ENCODE measurements at places on chromosomes 12 and 14.

- no peak for DNase-seq
Observed at GRCh38 chr14:68395604-68396003, 397.3 kb downstream of the ZFP36L1 start.

DNA sequence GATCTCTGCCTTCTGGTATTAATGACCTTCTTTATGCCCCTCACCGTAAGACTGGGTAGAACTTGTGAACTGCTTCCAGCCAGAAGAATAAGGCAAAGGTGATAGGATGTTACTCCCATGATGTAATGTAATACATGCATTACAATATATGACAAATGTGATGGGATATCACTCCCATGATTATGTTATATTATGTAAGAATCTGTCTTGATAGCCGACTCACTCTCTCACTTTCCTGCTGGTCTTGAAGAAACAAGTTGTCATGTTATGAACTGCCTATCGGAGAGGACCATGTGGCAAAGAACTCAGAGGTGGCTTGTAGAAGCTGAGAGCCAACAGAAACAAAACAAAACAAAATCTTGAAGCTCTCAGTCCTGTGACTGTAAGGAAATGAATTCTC lies 30.6 kb upstream of the OSBPL8 start:
- no peak for DNase-seq

DNA sequence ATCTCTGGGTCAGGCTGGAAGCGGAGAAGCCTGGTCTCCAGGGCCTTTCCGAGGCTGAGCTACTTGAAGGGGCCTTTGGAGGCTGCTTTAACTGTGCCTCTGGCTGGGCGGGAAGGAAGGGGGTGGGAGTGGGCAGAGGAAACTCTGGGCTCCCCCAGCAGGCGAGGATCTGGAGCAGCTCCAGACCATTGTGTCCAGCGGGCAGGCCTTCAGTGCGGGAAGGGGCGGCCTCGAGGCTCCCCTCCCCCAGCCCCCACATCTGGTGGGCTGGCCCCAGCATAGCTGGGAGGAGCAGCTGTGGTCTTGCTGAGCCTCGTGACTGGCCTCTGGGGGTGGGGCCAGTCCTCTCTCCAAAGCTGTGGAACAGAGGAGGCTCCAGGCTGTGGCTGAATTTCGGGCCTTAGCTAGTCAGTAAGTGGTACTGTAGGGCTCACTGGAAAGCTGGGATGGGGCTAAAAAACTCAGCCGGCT lies 3.4 kb downstream of the TAMALIN start:
- DNase-seq, result peak; percentile 97

- no peak for DNase-seq
Observed at GRCh38 chr14:95494456-95494855, 22.0 kb downstream of the SYNE3 start.

- DNase-seq, result no peak
Observed at GRCh38 chr12:98446060-98446459, 69.3 kb upstream of the TMPO start.

DNA sequence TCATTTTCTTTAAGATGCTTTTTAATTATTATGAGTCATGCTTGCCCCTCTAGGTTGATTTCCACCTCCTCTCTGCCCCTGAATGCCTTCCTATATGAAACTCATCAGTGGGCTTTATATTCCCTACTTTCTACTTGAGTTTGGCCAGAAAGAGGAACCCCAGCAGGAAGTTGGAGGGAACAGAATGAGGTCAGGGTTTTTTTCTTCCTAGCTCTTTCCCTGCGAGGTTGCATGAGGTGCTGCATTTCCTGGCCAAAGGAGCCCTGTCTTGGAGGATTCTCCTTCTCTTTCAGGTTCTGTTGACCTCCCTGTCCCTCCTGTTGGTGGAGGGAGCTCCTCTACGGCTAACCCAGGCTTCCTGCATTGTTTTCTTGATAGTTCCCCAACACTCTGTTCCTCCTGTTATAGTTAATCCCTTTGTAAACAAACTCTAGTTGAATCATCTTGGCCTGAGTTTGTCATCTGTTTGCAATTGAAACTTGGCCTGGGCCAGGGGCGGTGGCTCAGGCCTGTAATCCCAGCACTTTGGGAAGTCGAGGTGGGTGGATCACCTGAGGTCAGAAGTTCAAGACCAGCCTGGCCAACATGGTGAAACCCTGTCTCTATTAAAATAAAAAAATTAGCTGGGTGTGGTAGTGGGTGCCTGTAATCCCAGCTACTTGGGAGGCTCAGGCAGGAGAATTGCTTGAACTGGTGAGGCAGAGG lies 15.3 kb upstream of the SPIC start:
- no peak for DNase-seq

- no peak for DNase-seq
Observed at GRCh38 chr14:64507376-64508156, 3.0 kb downstream of the ZBTB1 start.

DNA sequence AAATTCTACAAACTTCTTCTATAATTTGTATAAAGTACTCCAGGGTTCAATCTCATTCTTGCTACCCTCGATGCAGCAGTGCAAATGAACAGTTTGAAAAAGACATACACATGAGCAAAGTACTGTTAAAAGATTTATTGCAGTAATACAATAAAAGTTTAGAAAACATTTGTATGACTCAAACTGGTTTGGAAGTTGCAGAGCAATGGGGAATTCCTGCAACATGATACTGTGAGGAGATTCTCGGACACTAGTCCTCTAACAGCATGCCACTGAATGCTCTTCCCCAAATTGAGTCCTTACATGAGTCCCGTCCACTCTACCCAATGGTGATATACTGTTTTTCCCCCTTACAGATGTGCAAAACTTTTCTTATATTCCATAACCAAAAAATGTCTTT lies 45.4 kb downstream of the ATG14 start:
- DNase-seq, result no peak

DNA sequence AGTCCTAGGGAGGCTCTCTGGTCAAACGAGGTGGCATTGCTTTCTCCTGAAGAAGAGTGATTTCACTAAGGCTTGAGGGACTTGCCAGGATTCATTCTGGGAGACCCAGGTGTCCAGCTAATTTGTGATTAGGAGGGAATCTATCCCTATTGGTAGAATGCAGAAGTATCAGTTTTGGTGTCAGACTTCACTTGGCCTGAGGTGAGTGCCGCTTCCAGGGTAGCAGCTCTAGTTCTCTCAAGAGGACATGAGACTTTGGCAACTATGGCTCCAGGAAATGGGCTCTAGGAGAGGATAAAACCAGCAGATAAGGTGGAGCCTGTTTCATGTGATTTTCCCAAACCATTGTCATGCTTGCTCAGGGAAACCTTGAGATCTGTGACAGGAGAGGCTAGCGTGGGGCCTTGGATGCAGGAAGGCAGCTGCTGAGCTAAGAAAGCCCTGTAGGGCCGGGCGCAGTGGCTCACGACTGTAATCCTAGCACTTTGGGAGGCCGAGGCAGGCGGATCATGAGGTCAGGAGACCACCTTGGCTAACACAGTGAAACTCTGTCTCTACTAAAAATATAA lies 11.6 kb upstream of the TMEM117 start:
- DNase-seq, result no peak

DNA sequence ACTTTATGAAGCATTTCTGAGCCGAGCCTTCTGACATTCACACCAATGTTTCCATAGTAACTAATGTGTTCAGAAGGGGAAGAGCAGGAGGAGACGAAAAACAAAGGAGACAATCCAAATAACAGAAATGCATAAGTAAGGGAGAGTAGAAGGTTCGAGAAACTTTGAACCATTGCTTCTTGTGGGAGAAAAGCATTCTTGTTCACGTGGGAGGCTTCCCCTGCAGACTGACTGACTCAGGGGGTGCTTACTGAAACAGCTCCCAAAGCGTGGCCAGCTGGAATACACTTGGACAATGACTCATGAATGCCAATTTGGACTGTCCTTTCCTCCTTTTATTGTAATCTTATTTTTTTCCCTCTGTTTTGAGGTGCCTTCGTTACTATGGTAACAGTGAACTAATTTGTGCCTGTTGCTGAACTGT lies 73.9 kb downstream of the NEDD1 start:
- DNase-seq, result no peak

DNA sequence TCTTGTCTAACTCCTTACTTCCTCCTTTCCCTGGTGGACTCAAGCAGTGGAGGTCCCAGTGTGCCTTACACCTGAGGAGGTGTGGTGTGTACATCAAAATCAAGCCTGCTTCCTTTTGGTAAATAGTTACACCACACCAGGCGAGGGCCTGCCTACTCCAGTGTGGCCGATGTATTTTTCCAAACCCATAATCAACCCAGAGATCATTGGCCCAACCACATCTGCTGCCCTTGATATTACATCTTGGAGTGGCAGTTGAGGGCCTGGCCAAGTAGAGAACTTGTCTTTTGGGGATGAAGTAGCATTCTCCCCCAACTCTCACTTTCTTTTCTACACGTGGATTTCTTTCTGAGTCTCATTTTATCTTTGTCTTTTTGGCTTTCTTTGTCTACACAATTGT lies 187.4 kb downstream of the EFCAB11 start:
- no peak for DNase-seq

- DNase-seq, result no peak
Observed at GRCh38 chr12:5966486-5967095, 21.5 kb upstream of the ANO2 start.

DNA sequence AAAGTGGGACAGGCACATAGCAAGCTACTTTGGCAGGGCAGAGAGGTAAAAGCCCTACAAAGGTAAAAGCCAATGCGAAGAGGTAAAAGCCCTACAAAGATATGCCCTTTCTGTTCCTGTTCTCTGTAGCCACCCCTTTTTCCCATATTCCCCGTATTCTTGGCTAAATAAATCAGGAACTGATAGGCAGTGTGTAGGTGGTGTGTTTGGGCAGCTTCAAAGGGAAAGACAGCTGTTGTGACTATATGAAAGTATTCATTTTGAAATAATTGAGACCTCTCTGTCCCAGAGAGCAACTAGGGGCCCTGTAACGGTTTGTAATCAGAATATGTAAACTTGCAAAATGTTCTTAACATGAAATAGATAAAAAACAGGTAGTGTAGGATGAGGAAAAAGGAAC lies 11.3 kb upstream of the SLC41A2 start:
- no peak for DNase-seq

All from left lung (tissue), 14 donors.